ENCODE measurements at places on chromosomes 5 and 9.

- peak; percentile 47 for ATAC-seq
These were observed 20.1 kb upstream of the MARCHF6 start for GRCh38 chr5:10333154-10334006.

DNA sequence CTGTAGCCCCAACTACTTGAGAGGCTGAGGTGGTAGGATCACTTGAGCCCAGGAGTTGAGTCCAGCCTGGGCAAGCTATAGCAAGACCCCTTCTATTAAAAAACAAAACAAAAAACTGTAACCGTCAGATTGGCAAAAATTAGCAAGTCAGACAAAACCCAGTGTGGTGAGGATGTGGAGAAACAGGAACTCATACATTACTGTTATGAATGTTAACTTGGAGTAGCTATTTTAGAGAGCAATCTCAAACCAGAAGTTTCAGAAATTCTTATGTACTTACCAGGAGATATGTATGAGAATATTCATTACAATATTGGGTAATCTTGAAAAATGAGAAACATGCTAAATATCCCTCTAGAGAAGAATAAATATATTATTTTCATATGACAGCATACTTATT lies 120.3 kb downstream of the INVS start:
- ATAC-seq: no peak

- peak; percentile 57 for ATAC-seq
These were observed 3.7 kb downstream of the GALNT12 start for GRCh38 chr9:98811051-98811650.

GRCh38 chr9:7967093-7967827 lies 167.7 kb upstream of the DMAC1 start:
- no peak for ATAC-seq

- ATAC-seq: no peak
These were observed 123.5 kb downstream of the RASEF start for GRCh38 chr9:82939451-82939850.

DNA sequence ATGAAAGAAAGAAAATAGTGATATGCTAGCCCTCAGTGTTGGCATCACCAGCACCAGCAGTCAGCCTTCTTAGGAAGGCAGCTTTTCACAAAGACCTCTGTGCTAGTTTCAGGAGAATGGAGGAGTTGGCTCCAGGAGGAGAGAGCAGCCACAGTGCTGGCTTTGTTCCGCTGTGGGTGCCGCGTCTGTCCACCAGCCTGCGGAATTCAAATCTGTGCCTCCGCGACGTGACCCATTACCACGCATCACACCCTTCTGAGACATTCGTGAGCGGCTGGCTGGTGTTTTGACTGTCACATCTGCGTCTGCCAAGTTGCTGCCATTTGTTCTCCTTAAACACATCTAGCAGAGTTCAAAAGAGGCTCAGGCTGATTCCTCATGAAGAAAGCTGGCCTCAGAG lies 34.4 kb downstream of the SNX18 start:
- ATAC-seq: no peak

DNA sequence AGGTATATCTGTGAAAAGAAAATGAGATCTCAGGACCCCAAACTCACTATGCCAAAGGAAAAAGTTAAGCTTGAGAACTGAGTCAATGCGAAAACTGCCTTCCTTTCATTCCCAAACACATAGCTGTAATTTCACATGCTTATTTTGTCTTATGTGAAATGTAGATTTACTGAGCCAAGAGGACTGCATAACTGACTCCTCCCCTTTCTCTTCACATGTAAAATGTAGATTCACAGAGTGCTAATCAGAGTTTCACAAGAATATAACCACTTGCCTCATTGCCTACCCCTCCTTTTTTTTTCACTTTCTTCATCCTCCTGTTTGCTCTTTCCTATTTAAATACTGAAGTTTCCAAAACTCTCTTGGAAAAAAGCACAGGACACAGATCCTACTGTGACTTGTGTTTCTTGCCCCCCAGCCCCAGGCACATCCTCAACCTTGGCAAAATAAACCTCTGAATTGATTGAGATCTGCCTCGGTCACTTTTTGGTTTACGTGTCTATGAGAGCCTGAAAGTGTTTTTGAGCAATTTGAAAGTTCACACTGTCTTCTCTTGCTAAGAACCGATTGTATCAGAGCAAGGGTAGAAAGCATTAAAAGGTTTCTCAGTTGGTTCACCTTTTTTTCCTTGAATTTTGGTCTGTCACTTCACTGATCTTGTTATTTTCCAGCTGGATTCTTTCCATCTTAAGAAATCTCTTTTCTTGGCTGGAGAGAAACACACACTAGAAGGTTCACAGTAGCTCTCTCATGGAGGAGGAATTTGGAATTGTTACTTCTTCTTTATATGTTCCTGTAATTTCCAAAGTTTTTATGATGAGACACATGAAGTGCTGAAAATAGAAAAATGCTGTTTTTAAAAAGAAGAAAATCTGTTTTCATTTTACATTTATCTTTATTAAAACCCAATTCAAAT lies 44.8 kb upstream of the SNAPC3 start:
- peak; percentile 46 for ATAC-seq

DNA sequence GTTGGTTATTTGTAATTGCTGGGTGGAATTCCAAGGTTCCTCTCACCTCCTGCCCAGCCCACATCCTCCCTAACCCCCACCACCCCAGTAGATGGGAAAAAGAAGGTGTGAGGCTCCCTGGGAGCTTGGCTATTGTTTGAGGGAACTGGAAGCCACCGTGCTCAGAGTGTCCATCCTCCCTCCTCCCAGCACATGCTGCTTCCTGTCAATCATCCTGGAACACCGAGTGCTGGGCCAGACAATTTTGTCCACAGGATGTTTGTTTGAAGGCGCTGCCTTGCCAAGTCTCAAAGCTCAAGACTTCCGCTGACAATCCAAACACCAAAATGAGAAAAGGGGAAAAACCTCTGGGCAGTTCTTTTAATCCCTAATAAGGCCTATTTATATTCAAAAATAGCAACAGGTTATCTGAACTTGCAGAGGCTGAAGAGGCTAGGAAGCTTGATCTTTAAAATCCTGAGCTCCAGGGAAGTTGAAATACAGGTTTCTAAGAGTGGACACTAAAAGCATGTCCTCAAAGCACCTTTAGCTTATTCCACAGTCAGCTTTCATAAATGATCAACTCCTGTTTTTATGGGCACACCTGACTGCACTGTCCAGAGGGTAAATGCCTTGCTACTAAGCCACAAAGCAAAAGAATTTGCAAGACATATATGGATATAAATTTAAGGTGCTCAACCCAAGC lies 286.7 kb downstream of the NFIB start:
- ATAC-seq: peak; percentile 26

DNA sequence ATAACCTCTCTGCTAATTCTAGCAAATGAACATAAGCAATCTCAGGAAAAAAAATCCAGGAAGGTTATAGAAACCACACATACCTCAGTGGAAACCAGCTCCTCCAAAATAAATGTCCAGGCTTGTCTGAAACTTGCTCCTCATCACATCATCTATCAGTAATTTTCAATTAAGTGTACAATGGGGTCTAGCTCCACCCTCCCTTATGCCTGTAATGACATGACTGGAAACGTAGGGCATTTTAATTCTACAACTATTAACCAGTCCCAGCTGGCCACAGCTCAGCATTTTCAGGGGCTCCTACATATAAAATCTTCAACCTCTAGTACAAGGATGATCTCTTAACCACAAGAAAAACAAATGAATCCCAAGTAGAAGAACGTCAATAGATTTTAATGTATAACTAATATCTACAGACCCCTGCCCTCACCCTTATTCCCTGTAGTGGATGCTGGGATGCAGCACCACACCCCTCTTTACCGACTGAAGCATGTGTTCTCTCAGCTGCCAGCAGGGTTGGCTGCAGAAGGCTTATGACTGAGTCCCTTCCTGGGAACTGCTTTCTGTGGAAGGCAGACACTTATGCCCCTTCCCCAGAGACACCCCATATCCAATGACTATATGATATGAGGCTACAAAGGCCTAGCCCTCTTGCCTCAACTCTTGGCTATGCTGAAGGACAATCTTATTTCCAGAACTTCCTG lies 6.8 kb downstream of the TSSK1B start:
- ATAC-seq: no peak

DNA sequence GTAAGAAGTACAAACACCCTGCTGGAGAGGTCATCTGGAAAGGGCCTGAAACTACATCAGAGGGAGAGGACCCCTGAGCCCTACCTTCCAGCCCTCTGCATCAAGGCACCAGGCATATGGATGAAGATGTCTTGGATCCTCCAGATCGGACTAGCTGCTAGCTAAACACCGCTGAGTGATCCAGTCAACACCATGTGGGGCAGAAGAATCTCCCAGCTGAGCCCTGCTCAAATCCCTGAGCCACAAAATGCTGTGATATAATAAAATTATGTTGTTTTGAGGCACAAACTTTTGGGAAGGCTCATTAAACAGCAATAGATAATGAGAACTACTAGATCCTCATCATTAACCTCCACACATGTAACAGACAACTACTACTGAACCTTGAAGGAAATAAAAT lies 155.2 kb downstream of the FRMD3 start:
- ATAC-seq: no peak

DNA sequence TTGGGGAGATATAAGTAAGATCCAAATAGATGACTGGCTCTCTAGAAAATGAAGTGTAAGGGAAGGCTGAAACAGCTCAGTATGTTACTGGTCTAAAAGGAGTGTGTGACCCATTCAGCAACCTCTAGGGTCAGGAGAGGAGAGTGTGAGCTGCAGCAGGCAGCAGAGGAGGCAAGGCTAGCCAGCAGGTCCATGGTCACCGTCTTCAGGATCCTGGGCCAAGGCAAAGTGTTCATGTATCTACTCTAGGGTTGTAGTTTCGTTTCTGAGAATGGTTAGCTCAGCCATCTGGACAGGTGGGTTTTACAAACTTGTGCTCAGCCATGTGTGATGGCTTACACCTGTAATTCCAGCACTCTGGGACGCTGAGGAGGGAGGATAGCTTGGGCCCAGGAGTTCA lies 13.7 kb downstream of the MYO10 start:
- ATAC-seq: no peak

DNA sequence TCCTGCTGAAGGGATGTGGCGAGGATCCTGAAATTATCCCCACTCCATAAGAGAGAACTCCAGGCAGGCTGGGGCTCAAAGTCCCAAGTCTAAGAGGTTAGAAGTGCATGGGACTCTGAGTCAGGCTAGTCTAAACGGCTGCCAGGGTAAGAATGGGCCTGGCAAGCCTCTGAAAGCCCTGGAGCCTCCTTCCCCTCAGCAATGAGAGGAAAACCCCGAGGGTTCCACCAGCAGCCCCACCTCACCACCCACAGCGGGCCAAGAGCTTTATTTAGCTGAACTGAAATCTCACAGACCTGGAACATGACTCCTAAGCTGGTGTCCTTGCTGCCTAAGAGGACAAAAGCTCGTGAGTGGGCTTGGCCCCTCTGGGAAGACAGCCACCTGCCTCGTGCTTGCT lies 135.5 kb downstream of the SEC61B start:
- peak; percentile 28 for ATAC-seq

- ATAC-seq: no peak
These were observed 69.5 kb downstream of the EHMT1 start for GRCh38 chr9:137688261-137688660.

DNA sequence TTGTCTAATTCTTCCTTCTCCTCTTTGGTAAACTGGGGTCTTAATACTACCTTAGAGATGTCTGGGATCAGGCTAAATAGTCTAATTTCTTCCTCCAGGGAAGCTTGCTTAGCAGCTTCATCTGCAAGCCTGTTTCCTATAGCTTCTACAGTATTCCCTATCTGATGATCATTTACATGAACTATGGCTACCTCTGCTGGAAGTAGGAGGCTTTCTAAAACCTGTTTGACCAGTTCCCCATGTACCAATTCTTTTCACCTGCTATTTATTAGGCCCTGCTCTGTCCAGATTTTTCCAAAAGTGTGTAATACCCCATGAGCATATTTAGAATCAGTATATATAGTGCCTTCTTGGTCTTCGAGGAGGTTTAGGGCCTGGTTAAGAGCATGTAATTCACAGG lies 619.8 kb downstream of the HINT1 start:
- ATAC-seq: no peak

DNA sequence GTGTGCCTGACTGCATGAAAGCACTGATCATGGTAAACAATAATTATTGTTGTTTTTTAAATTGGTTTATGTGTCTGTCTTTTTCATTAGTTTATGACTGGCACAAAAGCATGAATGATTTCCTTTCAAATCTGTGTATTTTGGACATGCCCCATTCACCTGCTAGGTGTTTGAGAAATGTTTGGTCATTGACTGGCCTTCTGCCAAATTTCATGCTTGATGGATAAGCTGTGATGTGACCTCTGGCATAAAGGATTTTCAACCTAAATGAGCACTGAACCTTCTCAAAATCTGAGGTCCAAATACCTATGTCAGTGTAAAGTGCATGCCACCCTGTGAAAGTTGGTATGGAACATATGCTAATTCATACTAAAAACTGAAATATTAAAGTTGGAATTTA lies 204.5 kb downstream of the BRINP1 start:
- no peak for ATAC-seq

DNA sequence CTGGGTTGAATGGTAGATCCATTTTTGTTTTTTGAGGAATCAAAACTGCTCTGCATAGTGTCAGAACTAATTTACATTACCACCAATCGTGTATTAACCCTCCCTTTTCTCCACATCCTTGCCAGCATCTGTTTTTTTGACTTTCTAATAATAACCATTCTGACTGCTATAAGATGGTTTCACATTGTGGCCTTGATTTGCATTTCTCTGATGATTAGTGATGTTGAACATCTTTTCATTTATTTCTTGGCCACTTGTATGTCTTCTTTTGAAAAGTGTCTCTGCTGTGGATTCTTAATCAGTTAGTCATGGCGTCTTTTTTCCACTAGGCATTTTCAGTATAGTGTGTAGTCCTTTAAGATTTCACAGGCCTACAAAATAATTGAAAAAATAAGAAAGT lies 2144.3 kb upstream of the C9orf72 start:
- ATAC-seq: no peak

DNA sequence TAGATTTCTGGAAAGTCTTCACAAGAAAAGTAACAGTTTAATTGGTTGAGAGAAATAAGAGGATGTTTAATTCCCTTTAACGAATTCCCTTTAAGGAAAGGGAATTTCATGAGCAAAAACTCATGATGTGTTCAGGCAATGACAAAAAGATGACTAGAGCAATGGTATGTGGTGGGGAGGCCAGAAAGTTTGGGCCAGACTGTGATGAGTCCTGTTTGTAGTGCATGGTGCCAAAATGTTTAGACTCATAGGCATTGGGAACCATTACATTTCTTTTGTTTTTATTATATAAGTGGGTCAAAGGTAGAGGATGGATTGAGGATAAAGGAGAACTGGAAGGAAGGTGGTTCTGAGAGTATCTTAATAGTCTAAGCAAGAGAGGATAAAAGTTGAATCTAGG lies 10.9 kb downstream of the CNTRL start:
- no peak for ATAC-seq

- no peak for ATAC-seq
These were observed 54.0 kb upstream of the HSPB3 start for GRCh38 chr5:54401515-54401914.

GRCh38 chr9:37350486-37351190 lies 71.9 kb upstream of the GRHPR start:
- no peak for ATAC-seq
